ENCODE measurements at places on chromosomes 1 and 21. TPM values are rescaled to one million over a fixed set of nuclear protein-coding genes. Genes with fewer than 3 reads are reported as not detected.

Gene IL19
- 0.83 TPM for polyA plus RNA-seq

Gene TRIM63
- polyA plus RNA-seq, result 1.00 TPM

Gene RNF186
- 0.51 TPM for polyA plus RNA-seq

Gene NES
- 171 TPM for polyA plus RNA-seq

Gene ADGRL4
- polyA plus RNA-seq, result 21.6 TPM

Gene SLAMF9
- not detected for polyA plus RNA-seq
